ENCODE measurements at places on chromosomes 2 and 18.

- DNase-seq = no peak
These were observed 71.9 kb downstream of the CERS6 start for GRCh38 chr2:168528016-168528415.

DNA sequence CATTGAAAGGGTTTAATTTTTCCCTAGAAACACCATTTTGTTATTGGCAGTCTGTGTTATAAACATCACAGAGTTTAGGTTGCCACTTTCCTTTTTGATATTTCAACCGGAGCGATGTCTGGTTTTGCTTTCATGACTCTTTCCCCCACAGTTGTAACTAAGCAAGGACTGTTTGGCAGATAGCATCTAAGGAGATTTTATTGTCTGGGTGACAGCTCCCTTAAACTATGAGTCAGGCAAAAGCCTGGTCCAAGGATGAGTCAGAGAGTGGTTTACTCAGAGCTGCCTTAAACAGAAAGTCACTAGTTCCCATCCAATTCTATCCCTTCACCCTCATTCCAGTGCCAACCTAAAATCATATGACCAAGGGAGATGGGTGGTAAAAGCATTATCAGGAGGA lies 341.6 kb upstream of the VWC2L start:
- no peak for DNase-seq

GRCh38 chr18:48709371-48710062 lies 170.7 kb downstream of the CTIF start:
- no peak for DNase-seq

- no peak for DNase-seq
These were observed 434.4 kb downstream of the TNS1 start for GRCh38 chr2:217568289-217568971.

DNA sequence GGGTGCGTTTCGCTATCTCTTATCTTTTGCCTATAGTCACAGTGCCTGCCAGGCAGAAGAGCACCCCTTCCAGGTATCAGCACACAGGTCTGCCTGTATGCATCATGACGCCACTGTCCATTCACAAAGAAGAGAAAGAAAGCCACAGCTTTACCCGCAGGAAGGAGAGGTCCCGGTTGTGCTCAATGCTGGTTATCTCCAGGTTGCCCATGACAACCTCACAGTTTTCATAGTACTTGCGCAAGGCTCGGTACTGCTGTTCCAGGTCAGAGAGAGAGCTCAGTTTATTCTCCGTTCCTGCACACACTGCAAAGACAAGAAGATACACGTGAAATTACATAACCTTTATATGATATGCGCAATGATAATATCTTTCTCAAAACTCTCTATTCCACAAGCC lies 414.0 kb downstream of the ERBB4 start:
- no peak for DNase-seq

- DNase-seq = no peak
These were observed 80.8 kb downstream of the DNER start for GRCh38 chr2:229633556-229633955.

DNA sequence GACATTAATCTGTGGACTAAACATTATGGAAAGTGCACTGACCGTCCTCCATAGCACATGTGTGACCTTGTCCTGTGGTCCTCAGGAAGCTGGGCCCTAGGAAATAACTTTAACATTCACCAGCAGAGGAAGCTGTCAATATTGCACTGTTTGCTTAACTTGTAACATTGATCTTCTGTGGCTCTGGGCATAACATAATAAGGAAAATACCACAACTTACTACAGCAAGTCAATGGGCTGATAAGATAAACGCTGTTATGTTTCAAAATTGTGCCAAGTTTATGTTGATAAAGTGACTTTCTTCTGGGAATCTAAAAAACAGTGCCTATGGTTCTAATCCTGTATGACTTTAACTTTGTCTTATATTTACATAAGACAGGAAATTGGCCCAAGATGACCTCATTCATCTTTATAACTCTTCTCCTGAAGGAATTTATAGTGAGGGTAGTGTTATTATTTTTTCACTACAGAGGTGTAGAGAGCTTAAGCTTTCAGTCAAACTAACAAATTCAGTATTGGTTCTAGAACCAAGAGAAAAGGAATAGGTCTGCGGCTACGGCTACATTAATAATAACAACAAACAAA lies 113.7 kb upstream of the MAP4K3 start:
- DNase-seq = no peak

DNA sequence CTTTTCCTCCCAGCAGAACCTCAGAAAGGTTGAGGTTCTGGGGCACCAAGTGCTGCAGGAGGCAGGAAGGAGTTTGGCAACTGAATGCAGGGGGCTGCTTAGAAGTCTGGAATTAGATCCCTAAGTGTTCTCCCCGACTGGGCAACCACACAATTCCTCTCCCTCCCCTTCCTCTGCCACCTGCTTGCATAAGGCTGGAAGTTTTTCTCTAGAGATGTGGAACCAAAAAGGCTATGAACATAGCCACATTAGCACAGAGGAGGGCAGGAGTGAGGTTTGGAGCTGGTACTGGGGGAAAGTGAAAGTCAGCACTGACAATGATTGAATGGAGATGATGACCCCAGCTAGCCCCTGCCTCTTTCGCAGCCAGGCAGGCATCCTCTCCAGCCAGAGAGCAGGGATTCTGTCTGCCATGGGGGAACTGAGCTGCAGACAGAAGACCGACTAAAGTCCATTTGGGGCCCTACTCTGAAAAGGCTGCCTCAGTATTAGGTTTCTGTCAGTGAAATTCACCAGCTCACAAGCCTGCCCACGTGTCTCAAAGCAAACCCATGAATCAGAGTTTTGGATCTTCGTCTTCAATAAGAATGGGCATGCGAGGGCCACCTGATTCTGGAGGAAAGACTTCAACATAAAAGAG lies 87.9 kb upstream of the ITGA6 start:
- peak; percentile 5 for DNase-seq

DNA sequence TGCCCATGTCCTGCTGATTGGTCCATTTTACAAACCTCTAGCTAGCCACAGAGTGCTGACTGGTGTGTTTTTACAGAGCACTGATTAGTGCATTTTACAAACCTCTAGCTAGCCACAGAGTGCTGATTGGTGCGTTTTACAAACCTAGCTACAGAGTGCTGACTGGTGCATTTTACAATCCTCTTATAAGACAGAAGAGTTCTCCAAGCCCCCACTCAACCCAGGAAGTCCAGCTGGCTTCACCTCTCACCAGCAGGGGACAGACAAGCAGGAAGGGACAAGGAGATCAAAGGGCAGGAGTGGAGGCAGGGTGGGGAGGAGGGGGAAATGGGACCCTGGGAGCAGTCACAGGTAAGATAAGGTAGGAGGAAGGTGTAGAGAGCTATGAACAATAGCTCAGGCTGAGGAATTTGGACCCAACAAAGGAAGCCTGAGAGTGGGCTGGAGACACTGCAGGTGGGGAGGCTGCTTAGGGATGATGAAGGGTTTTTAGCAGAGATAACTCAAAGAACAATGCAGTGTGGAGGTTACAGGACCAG lies 37.1 kb downstream of the SH2D6 start:
- no peak for DNase-seq

DNA sequence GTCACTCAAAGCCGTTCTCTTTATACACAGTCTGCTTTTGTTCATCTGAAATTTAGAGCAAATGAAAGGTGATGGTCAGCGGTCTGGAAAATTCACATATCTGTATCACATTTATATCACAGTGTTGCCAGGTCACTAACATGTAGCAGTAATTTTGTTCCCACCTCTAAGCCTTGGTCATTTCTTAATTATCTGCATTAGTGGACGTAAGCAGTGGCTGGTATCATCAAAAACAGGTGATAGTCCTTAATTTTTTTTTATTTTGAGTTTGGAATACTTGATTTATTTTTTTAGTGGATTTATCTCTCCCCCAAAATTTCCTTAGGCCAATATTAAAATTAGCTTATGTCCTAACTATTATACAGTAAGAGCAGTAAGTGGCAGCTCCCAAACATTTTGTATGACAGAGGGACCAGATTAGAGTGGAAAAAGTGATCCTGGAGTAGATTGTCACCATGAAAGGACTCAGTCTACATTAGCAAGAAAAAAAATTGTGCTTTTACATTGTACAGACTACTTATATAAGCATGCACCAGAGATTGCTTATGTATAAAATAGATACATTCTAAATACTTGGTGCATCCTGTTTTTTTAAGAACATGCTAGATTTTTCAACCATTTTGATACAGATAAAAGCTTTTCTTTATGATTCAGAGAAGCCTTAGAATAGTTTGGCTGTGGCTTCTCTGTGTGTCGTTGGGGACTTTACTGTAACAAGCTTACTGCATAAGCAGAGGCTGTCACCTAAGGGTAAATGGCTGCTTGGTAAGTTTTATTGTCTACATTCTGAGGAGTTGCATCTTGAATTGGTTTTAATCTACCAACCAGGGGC lies 65.0 kb downstream of the MAPRE2 start:
- DNase-seq = no peak

DNA sequence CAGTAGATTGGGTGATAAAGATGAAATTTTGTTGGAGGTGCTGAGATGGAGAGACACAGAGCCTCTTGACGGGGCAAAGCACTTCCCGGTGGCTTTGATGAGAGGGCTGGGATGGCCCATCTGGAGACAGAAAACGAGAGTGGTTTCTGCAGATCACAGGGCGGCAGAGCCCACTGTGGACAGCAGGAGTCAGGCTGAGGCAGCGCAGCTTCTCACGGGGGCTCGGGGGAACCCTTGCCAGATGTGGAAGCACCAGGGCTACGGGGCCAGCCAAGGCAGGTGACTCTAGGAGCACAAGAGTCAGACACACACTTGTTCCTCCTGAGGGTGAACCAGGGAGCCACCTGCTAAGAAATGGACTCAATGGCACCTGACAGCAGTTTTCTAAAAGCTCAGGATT lies 78.5 kb downstream of the TPO start:
- no peak for DNase-seq

DNA sequence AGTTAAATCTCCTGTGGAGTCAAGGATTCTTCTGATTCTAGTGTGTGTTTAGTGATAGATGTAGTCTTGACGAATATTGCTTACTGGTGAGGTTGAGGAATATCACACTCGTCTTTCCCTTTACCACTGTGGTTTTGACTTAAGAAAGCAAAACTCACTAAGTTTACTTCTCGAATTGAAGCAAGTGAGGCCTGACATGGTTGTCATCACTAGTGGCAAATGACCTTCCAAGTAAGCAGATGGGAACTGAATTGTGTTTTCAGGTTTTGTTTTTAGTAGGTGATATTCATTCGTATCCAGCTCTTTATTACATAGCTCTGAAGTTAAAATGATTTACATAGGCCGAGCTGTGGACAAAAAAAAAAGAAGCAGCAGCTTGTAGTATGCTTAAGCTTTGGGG lies 20.6 kb upstream of the DSG4 start:
- DNase-seq = no peak
